ENCODE measurements at places on chromosomes 6 and 20.

- DNase-seq, result no peak
Measured at GRCh38 chr6:148452876-148453275, 110.2 kb downstream of the SASH1 start.

- DNase-seq, result no peak
Measured at GRCh38 chr20:38061109-38061508, 27.6 kb downstream of the RPRD1B start.

- no peak for DNase-seq
Measured at GRCh38 chr6:134983823-134984222, 33.9 kb upstream of the ALDH8A1 start.

DNA sequence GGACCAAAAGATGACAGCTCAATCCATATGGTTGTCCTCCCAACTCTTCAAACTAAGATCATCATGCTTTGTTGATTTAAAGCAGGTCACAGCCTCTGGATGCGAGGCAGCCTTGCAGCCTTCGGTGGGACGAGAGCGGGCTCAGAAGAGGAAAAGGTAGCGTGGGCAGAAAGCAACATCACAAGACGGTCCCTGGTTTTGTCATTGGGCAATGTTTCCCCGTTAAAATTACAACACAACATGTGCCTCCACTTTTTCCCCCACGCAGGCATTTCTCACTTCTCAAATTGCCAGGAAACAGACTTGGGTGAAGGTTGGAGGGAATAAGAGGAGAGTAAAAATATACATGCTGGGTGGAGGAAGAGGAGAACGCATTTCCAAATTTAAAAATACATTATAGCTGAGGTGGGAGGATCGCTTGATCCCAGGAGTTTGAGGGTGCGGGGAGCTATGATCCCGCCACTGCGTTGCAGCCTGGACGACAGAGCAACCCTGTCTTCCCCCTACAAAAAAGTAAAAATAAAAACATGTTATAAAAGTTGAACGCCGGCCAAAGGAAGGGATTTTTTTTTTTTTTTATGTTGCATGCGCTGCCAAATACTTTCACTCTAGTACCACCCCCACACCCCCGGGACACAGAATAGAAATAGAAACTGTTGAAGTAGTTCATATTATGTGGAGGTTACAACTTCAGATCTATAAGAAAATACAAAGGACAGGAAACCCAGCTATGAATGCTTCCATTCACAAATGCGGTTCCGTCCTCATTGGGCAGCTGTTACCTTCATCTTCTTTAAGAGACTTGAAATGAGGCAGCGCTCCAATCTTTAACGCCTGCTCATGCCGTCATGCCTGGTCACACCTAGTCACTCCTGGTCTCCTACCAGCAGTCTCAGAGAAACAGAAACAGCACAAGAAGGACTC, 13.9 kb upstream of the NAA20 start:
- DNase-seq, result no peak

DNA sequence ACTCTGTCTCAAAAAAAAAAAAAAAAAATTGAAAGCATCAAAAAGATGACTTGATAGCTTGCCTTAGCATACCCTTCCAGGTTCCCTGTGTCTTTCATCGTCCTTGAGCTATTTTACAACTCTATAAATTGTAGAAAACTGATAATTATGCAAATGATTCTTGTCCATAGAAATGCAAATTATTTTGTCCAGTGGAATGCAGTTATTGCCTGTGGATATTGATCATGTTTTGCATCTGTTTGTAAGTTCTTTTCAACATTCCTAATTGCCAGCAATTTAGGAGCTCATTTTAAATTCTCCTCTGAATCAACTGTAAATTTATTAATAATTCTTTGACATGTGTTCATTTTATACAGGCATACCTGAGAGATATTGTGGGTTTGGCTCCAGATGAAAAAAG, 7.1 kb upstream of the ATP9A start:
- DNase-seq, result no peak

- DNase-seq, result no peak
Measured at GRCh38 chr6:73542891-73543290, 22.1 kb upstream of the EEF1A1 start.

DNA sequence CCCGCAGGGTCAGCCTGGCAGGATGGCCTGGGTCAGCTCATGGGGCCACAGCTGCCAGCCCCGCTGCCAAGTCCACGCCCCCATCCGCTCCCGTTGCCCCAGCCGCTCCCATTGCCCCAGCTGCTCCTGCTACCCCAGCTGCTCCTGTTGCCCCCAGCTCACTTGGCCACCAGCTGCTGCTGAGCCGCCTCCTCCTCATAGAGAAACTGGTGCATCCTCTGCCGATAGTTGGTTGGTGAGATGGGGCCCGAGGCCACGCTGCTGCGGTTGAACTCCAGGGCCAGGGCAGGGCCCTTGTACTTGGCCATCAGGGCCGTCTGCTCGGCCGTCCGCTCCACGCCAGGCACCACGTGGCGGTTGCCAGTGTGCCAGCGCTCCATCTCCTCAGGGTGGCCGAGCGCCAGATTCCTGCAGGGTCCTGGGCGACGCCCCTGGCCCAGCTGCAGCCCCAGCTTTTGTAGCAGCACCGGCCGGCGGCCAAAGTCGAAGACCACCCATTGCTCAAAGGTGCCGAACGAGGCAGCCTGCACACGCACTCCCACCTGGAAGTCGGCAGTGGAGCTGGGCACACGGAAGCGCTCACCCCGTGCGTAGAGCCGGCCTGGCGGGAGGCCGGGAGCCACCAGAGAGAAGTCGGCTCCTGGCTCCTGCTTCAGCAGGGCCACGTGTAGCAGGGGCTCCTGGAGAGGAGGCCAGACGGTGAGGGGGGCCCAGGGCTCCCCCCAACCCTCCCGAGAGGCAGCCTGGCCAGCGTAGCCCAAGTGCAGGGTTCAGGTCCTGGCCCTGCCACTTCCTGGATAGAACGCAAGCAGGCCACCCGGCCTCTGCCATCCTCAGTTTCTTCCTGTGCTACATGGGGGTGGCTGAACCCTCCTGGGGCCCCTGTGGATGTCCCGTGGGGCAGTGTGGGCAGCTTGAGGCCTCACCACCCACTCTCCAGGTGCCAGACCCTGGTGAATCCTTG, 4.8 kb downstream of the HELZ2 start:
- DNase-seq, result no peak

DNA sequence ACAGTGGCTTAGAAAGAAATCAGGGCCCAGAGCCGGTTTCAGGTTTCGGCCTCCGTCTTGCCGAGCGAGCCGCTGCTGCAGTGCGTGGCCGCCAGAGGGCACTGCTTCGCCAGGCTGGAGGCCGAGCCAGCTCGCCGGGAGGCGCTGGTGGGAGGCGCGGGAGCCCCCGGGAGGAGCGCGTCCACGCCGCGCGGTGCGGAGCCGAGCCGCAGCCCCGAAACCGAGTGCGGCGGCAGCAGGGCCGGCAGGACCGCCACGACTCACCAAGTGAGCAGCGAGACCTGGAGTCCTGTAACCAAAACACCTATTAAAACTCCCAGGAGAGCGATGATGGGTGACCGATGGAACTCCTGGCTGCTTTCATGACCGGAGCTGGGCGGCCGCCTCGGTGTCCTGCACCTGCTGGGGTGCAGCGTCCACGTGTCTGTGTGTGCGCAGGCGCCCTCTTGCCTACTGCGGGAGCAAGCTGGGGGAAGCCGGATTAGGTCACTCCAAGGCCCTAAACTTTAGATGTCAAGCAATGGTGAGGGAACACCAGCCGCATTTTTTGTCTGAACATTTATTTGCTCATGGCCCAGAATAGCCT, 186.9 kb upstream of the UST start:
- no peak for DNase-seq

- no peak for DNase-seq
Measured at GRCh38 chr6:129499843-129500219, 210.1 kb downstream of the ARHGAP18 start.

- no peak for DNase-seq
Measured at GRCh38 chr6:145012039-145012662, 723.2 kb downstream of the EPM2A start.

DNA sequence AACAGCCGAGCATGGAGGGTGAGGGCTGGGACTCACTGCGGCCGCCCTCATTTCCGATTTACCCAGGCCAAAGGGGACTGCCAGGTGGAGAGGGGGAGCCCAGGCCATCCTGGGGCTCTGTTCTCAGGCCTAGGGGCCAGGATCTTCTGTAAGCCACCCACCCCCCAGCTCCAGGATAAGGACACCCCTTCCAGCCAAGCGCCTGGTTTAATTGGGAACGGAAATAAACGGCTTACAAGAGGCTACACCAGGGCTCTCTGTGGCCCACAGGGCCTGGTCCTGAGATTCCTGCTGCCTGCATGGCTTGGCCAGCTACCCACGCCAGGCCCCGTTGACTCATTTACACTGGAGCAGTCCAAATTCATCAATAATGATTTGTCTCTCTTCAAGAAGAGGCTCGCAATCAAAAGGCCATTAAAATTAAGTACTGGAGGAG, 68.1 kb upstream of the TOP1 start:
- no peak for DNase-seq

DNA sequence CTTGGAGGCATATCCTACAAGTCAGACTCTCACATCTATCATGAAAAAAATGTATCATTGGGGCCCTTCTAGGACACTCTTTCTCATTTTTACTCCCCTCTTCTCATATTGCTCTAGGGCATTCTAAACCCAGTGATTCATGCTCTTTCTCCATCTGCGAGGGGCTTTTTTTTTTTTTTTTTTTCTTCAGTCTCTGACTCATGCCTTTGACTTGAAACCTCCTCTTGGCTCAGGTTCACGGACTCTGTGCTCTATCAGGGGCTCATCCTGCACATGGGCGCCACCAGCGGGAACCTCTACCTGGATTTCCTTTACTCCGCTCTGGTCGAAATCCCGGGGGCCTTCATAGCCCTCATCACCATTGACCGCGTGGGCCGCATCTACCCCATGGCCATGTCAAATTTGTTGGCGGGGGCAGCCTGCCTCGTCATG, 17.8 kb downstream of the SLC22A1 start:
- no peak for DNase-seq

DNA sequence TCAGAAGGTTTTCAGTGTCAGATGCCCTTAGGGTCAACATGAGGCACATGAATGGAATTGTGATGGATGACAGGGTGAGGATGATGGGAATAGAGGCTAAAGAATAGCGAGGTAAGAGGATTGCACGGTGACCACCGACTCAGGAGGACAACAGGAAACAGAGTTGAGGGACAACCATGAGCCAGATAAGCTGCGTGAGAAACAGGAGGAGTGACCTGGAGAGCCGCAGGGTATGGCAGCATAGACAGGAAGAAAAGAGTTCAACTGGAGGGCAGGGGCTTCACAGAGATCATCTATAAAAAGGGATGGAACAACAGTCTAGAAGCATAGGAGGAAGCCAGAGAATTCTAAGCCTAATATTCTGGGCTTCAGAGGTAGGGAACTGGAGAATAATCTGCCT, 84.7 kb upstream of the ENPP5 start:
- no peak for DNase-seq

DNA sequence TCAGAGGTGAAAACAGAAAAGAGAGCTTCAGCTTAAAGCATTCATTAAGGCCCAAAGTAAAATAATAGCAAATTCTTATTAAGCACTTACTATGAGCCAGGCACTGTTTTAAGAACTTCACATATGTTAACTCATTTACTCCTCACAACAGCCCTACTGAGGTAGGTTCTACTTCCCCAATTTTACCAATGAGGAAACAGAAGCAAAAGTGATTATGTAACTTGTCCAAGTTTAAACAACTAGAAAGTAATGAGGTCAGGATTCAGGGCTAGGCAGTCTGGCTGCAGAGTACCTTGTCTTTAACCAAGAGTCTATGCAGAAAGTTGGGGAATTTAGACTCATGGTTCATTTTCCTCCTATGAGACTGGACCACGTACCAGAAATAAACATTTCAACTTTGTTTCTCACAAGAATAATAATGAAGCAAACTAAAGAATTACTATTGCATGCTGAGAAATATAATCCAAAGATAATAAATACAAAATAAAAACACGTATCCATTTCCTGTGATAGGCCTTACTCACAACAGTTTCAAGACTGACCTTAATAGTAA, 3.8 kb downstream of the COL21A1 start:
- DNase-seq, result no peak

DNA sequence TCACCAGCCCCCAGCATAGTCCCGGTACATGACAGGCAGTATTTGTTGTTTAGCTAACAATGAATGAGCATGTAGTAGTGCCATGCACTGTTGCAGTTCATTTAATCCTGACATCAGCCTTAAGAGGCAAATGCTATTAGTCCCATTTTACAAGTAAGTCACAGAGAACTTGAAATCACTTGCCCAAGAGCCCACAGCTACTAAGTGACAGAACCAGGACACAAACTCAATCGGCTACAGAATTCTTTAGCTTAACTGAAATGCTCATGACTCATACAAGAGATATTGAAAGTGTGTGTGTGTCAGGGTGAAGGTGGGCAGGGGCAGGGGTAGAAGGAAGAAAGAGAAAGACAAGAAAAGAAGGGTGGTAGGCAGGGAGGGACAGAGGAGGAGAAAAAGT, 52.7 kb downstream of the UNC5CL start:
- DNase-seq, result no peak

- DNase-seq, result no peak
Measured at GRCh38 chr20:44800391-44801046, 9.8 kb downstream of the RIMS4 start.

- no peak for DNase-seq
Measured at GRCh38 chr6:130882370-130882769, 55.2 kb downstream of the SMLR1 start.

GRCh38 chr6:6883011-6883410, 224.8 kb upstream of the RREB1 start:
- DNase-seq, result no peak

DNA sequence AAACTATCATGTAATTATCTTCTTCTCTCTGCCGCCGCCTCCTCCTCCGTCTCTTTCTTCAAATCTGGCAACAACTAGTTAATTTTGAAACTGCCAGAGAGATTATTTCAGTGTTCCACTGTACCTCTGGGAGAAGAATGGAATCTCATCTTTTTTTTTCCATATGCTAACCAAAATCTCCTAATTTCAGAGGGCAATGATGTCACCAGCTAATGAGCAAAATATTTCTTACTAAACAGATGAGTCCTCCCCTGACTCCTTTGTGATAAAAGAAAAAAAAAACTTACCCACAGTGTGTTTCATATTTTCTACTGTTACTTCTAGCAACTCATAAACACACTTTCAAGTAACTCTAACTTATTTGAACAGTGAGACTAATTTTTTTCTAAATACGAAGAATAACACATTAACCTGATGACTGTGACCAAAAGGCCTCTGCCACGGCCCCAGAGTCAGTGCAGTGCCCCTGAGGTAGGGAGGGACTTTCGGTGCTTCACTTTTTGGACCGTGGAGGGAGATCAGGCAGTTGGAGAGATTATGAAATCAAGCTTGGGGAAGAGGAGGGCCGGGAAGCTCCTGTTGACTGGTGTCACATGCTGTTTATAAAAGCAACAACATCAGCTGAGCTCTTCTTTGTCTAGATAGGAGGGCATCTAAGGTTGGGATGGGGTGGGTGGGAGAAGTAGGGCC, 159.6 kb downstream of the SASH1 start:
- no peak for DNase-seq
